Lung (tissue), 17 donors: ENCODE measurements at places on chromosomes 7 and 10. TPM values are rescaled to one million over a fixed set of nuclear protein-coding genes. Genes with fewer than 3 reads are reported as not detected.

DNA sequence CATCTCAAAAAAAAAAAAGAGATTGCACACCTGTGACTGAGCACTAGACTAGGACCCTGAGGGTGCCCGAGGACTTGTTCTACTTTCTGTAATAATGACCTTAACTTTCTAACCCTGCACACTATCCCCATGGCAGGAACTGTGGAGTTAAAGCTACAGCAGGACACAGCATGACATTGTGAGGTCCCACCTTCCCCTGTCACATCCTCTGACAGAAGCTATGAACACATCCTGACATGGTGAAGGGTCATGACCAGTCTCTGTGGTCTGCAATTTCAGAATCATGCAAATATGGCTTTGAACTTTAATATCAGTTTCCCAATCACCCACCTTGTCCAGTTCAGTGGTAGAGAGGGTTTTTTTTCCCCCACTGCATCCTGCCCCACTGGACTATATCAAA is 18.5 kb upstream of the SAR1A start:
- peaks cover 10% of the 10 kb centered on the region for H3K4me1 ChIP-seq
- no peak for DNase-seq
- H3K27ac ChIP-seq, result no peak overlapping the region

SLC25A13 gene
- 40.8 TPM for total RNA-seq

GRCh38 chr7:131105294-131105798 is 222.3 kb upstream of the MKLN1 start:
- H3K4me3 ChIP-seq, result peak overlapping the region; percentile 67
- no peaks in the 10 kb centered on the region for H3K27me3 ChIP-seq
- H3K27ac ChIP-seq, result peak overlapping the region; percentile 63
- H3K4me1 ChIP-seq, result peaks cover 29% of the 10 kb centered on the region

GRCh38 chr7:92466682-92467081 is 11.1 kb downstream of the ERVW-1 start:
- H3K27me3 ChIP-seq, result no peaks in the 10 kb centered on the region
- H3K4me3 ChIP-seq, result no peak overlapping the region
- H3K4me1 ChIP-seq, result no peaks in the 10 kb centered on the region
- peaks cover 5% of the 10 kb centered on the region for H3K36me3 ChIP-seq

- peak; percentile 47 for DNase-seq
- H3K36me3 ChIP-seq, result no peaks in the 10 kb centered on the region
- H3K27me3 ChIP-seq, result no peaks in the 10 kb centered on the region
- no peak overlapping the region for H3K27ac ChIP-seq
These were observed 268.8 kb downstream of the RNLS start for GRCh38 chr10:88314362-88314761.

GRCh38 chr10:86758189-86759072 is 2.0 kb downstream of the BMPR1A start:
- H3K27me3 ChIP-seq, result no peaks in the 10 kb centered on the region
- H3K27ac ChIP-seq, result no peak overlapping the region
- H3K4me1 ChIP-seq, result peaks cover 18% of the 10 kb centered on the region
- no peaks in the 10 kb centered on the region for H3K36me3 ChIP-seq
- no peak overlapping the region for H3K4me3 ChIP-seq
- DNase-seq, result no peak

GRCh38 chr7:155645662-155646061 is 1.2 kb downstream of the RBM33 start:
- peaks cover 9% of the 10 kb centered on the region for H3K36me3 ChIP-seq
- no peak for DNase-seq
- no peak overlapping the region for H3K4me3 ChIP-seq
- H3K27ac ChIP-seq, result no peak overlapping the region
- peaks cover 7% of the 10 kb centered on the region for H3K4me1 ChIP-seq
